RWPE2 (cell line): ENCODE measurements at places on chromosomes 1 and 21.
A peak's percentile ranks its signal among the peaks of the same experiment; 100 is the strongest.

GRCh38 chr1:223622132-223622842, 43.2 kb downstream of the CAPN8 start:
- no peak for DNase-seq

DNA sequence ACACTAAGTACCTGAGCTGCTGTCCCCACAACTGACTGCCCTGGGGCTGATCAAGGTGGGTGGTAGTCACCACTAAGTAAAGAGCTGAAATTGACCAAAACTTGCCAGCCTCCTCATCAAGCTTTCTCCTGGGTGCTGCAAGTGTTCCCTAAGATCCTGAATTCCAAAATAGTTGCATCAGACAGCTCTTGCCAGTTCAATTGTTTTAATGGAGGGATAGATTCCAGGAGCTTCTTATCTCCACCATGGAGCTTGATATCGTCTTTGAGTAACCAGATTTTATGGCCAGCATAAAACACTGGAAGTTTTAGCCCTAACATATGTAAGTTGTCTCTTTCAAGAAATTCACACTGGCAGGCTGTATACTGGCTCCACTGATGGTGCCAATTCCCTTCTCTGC, 90.3 kb downstream of the NID1 start:
- DNase-seq, result no peak

DNA sequence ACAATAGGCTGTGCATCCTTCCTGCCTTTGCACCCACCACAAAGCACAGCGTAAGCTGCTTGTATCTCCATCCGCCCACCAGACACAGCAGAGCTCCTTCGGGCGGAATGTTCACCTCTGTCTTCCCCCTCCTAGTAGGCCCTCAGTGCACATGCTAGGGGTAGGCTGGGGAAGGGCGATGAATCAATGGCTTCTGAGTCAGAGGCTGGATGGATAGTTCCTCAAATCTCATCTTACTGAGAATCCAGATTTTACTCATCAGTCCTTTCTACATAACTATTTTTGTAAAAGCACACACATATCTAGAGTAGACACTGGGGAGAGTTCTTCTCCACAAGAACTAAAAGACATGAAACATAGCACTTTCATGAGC, 73.8 kb downstream of the BCAR3 start:
- DNase-seq, result no peak

DNA sequence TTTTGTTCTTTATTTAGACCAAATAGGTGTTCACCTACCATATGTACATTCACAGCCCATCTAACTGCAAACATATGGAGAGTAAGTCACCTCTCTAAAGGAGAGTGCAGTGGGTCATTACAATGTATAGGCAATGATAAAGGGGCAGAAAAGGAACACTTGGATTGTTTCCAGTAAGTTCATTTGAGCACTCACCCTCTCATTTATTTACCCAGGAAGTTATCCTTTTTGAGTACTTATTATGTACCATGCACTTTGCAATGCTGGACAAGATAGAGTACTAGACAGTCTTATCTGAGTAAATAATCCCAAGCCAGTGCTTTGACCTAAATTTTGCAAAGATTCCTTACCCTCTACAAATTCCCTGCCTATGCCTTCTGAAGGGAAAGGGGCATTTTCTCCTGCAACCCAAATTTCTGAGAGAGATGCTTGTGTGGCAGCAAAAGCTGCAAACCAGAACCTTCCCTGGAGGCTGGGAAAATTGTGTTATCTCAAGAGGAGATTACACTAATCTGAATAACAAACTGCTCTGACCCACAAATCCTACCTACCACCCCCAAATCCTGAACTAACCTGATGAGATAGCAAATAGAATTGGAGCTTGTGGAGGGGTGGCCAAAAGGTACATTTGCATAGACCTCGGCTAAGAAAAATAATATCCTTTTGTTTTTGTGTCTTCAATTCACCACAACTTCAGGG, 18.6 kb upstream of the RGS8 start:
- DNase-seq, result no peak

GRCh38 chr1:228381356-228381755, 25.3 kb downstream of the TRIM11 start:
- DNase-seq, result no peak

GRCh38 chr21:37266515-37267221, 466 bp downstream of the VPS26C start:
- peak; percentile 79 for DNase-seq

DNA sequence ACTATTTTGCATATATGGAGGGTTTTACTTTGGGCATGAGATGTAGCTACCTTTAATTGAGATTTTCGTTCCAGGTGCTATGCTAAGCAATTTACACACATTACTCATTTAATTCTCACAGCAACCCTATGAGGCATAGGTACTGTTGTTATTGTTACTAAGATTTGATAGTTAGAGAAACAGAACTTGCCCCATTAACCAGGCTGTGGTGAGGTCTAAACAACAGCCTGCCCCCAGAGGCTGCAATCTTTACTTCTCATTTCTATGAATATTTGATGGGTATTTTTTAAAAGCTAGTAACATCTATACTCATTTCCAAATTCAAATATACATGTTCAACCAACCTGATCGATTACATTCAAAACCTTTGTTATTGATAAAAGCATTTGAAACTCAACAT, 155.6 kb downstream of the GALNT2 start:
- no peak for DNase-seq

GRCh38 chr1:225388372-225388771, 39.5 kb downstream of the LBR start:
- DNase-seq, result no peak

GRCh38 chr1:100164216-100164615, 13.8 kb downstream of the LRRC39 start:
- DNase-seq, result no peak

DNA sequence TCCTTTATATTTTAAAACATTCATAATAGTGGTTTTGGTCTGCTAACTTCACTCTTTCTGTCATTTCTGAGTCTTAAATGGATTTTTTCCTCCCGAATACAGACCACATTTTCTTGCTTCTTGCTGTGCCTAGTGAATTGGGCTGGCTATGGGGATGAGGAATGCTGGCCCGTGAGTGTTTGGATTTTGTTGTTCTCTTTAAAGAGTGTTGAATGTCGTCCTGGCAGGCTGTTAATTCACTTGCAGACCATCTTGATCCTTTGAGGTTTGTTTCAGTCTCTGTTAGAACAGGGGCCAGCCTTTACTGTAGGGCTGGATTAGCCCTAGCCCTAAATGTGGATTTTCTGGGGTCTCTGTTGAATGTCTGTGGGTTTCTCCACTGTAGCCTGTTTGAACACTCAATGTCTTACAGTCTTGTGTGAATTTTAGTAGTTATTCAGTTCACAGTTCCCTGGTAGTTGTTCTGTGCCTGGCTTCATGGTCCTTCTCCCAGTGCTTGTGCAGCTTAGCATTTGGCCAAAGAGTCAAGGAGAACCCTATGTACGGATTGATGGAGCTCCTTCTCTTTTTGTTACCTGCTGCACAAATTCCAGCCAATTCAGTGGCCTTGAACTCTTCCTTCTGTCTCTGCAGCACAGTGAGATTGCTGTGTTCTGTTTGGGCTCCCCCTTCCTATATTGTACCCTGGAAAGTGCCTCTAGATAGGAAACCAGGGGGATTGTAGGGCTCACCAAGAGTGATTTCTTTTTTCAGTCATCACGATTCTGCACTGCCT, 95.7 kb downstream of the DYRK1A start:
- DNase-seq, result no peak

GRCh38 chr1:30700528-30701257, 22.7 kb downstream of the MATN1 start:
- no peak for DNase-seq

DNA sequence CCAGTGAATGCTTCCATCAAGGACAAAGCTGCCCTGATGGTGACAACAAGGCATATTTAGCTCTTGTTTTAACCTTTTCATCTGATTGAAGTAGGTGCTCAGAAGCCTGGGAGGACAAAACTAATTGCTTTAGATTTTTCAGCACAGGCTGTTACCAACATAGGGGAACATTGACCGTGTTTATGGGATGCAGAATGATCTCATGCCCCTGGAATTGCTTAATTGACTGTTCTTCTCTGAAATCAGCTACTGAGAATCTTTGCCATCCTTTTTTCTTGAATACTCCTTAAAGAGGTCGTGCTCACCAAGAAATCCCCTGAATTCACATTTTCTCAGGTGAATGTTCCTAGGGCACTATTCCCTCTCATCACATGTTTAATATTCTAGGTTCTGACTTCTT, 95.9 kb upstream of the CCDC190 start:
- no peak for DNase-seq

DNA sequence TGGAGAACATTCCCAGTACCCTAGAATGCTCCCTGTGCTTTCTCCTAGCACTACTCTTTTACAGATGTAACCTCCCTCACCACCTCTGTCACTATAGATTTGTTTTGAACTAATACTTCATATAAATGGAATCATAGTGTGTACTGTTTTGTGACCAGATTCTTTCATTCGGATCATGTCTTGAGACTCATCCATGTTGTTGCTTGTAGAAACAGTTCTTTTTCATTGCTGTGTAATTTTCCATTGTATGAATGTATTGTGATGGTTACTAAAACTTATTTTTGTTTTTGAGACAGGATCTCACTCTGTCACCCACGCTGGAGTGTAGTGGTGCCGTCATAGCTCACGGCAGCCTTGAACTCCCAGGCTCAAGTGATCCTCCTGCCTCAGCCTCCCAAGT, 2.7 kb downstream of the MAST2 start:
- no peak for DNase-seq

- no peak for DNase-seq
Measured at GRCh38 chr1:234216116-234216703, 157.0 kb upstream of the COA6 start.

DNA sequence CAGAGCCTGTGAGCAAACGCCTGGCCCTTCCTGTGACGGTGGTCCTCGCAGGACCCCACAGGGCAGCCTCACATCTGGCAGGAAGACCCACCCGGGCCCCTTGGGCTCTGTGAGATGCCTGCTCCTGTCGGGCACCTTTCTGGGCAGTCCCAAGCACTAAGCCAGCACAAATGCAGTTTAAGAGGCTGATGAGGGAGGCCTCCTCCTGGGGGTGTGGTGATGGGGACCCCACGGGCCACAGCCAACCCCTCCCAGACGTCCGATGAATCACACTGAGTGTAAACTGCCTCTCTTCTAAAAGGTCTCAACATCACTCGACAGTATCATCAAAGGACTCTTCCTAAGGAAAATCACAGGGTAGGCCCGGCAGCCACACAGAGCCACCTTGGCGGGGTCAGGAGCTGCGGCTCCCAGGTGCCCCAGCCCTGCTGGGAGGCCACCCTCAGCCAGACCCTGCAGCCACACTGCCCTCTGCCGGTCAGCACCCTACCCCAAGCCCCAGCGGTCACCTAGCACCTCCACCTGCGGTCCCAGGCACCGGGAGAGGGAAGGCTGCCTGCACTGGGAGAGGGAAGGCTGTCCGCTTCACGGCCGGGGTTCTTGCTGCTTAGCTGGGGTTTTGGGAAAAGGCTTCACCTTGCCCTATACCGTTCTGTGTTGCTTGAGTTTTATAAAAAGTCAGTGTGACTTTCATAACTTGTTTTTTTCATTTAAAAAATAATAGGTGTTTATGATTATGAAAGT, 3.9 kb upstream of the PRKCZ start:
- DNase-seq, result no peak

DNA sequence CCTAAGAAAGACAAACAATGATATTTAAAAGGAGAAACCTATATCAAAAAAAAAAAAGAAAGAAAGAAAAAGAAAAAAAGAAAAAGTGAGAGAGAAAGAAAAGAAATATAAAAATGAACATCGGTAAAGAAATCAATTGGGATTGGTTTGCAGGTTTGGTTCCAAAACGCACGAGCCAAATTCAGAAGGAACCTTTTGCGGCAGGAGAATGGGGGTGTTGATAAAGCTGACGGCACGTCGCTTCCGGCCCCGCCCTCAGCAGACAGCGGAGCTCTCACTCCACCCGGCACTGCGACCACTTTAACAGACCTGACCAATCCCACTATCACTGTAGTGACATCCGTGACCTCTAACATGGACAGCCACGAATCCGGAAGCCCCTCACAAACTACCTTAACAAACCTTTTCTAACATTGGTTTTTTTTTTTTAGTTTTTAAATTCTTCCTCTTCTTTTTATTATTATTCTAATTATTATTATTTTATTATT, 11.7 kb downstream of the LHX9 start:
- no peak for DNase-seq

- DNase-seq, result peak; percentile 47
Measured at GRCh38 chr1:53376041-53376461, 48.2 kb upstream of the LRP8 start.

DNA sequence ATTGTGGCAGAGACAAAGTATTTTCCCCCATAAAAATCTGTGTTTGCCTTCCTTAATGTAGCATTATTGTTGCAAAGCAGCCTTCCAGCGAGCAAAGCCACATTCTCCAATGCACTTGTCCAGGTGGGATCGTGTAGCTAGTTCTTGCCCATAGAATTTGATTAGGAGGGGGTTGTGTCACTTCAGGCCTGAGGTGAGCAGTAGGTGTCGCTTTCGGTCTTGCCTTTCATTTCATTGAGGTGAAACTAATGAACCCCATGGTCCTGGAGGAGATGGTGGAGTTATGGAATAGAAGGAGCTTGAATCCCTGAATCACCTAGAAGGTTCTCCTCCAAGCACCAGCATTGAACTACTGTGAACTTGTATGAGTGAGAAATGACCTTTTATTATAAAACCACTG, 318.9 kb upstream of the PBX1 start:
- DNase-seq, result no peak

DNA sequence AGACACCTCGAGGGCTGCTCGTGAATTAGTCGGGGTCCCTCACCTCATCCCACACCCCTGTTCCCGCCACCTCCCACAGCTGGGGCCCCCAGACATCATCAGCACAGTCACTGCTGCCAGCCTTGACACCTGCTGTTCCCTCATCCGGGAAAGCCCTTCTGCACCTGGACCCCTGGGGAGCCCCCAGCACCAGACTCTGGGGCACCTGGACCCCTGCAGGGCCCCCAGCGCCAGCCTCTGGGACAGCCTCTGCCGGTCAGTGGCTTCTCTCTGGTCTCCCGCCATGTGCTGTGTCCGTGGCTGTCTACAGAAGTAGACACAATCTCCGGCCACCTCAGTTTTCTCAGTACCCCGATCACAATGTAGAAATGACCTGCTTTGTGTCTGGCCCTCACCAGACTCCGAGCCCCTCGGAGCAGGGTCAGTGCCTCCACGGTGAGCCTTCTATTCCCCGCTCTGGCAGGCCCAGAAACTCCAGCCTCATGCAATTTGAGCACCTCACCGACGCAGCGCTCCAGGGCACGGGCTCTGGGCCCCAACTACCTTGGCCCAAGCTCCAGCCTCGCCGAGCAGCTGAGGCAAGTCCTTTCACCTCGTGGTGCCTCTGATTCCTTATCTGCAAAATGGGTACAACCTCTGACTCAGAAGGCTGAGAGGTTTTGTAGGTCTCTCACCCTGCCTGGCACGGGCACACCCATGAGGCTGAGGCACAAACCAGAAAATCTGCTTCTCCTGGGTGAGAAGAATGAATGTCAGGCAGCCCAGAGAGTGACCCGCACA, 84.7 kb downstream of the RIPK4 start:
- no peak for DNase-seq

DNA sequence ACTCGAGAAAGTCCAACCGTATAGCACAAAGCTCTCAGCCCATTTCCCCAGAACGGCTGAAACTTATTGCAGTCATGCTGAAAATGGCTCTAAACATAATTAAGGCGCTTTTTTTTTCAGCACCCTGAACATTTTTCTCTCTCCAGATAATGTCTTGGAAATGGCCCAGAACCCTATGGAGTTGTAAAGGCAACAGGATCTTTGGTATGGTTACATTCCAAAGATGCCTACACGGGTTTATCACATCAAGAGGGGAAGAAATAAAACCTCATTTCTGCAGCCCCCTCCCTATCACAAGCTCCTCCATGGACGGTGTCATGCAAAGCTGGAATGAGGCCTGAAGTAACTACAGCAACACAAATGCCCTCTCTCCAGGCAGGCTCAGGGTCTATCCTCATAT, 126.4 kb upstream of the GALNT2 start:
- no peak for DNase-seq
